ENCODE measurements at places on chromosomes 16 and 17.

DNA sequence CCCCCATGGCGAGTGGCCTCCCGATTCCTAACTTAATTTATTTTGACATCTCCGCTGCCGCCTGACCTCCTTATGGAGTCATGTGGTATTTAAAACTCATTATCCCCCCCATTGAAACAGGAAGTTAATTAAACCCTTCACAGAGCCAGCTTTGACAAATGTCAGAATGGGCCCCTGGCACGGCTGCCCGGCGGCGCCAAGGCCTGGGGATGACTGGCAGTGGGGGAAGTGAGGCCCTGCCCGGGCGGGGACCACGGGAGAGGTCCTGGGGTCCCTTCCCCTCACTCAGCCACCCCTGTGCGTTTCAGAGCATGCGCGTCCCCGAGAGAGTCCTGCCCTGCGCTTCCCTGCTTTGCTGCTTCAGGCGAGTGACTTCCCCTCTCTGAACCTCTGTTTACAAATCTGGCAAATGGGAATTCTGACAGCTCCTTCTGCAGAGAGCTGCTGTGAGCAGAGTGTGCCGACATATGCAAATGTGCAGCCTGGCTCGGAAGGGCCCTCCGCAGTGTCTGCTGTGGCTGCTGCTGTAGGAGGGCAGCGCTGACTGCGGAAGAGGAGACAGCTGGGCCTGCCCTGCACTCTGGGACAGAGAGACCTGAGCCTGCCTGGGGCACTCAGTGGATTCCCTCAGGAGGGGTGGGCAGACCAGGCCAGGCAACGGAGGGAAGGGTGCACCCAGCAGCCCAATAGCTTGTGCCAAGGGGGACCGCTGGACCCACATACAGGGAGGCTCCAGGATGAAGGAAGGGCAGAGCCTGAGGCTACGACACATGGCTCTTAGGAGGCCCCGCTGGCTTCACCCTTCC lies 4.4 kb upstream of the ZFPM1 start:
- DNase-seq = no peak

GRCh38 chr16:77307426-77308162 lies 108.4 kb downstream of the SYCE1L start:
- no peak for DNase-seq

- no peak for DNase-seq
Measured at GRCh38 chr17:74601944-74602572, 10.0 kb upstream of the CD300LD start.

DNA sequence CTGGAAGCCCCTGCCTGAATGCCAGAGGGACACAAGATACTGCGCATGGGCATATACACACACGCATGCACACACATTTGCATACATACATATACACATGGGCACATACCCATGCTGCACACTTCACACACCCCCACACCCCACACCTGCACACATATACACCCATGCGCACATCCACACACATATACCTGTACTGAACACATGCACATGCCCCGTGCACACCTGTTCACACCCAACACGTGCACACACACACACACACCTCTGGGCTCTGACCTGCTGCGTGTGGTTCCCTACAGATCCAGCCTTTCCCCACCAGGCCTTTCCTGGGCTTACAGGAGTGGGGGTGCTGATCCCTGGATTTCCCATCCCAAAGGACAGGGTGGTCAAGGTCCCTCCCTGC lies 6.3 kb downstream of the SPPL2C start:
- no peak for DNase-seq
